Activated naive CD4-positive, alpha-beta T cell (primary cell): ENCODE measurements at places on chromosomes 6 and 20.

DNA sequence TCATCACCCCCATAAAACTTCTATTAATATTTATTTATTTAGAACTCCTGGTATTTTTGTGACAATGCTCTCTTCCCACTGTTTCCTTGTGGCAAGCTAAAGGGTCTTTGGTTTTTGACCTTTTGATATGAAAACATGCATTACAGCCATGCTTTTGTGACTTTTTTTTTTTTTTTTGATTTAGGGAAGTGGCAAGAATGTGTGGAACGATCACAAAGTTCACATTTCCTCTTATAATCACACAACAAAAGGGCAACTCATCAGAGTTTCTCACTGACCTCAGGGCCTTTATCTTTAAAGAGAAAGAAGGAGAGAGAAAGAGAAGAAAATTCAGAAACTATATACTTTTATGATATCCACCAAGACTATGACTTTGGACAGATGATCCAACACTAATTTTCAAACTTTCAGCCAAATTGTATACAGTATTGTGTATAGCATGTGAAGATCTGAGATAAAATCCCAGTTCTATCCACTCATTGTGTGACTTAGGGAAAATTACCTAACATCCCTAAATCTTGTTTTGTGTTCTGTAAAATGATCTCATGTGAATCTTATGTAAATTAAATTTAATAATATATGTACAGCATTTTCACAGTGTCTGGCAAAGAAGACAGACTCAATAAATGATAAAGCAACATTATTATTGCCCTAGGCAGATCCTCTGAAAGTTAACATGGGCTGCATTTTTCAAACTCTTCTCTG, 106.8 kb upstream of the MARCKS start:
- no peak for DNase-seq

DNA sequence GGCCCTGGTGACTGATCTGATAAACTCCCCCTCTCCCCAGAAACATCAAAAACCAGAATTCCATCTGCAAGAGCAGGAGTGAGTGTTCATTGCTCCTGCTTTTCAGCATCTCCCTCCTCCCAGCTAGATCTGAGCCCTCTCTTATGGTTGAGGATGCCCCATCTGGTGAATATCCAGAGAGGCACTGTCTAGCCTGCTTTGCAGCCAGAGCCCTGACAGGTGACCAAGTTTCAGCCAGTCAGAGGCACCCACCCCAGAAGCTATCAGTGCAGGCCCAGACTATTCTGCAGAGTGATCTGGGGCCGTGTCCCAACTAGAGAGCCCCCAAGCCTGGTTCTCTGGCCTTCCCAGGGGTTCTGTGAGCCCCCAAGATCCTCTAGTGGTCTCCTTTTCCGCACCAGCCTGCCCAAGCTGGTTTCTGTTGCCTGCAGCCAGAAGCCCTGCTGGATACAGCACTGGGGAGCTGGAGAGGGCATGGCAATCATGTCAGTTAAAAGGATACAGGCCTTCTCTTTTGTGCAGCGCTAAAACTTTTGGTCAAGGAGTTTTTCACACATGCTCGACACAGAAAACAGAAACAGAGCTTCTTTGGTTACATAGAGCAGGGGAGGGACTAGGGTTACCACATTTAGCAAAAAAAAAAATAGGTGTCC, 6.6 kb upstream of the BMP7 start:
- no peak for DNase-seq

GRCh38 chr20:64150756-64151632, 13.3 kb upstream of the MYT1 start:
- no peak for DNase-seq

DNA sequence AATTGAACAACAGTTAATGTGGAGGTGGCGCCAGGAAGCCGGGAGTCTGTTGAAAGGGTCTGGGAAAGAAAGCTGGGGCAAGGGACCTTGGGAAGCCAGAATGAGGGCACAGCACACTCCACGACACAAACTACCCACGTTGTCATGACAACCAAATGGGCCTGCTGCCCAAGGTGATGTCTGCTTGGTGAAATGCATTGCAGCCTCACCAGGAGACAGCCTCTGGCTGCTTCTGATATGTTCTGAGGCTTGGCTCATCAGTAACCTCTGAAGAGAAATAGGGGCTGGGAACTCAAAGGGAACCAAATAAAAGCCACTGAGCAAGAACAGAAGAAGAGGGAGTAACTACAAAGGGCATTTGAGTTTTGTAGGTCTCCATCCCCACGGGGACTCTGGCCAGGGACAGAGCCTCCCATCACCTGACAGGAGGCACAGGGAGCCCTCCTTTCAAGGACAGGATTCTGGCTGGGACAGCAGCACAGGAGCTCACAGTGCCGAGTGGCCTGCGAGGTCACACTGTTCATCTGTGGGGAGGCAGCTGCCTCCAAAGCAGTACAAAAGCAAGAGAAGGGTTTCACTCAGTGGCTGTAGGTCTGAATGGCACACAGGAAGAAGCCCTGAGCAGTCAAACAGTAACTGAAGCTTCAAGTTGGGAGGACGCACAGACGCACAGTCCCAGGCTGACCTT, 44.6 kb upstream of the KCNK16 start:
- no peak for DNase-seq

GRCh38 chr20:60063048-60063451, 104.8 kb downstream of the CDH26 start:
- DNase-seq, result no peak

DNA sequence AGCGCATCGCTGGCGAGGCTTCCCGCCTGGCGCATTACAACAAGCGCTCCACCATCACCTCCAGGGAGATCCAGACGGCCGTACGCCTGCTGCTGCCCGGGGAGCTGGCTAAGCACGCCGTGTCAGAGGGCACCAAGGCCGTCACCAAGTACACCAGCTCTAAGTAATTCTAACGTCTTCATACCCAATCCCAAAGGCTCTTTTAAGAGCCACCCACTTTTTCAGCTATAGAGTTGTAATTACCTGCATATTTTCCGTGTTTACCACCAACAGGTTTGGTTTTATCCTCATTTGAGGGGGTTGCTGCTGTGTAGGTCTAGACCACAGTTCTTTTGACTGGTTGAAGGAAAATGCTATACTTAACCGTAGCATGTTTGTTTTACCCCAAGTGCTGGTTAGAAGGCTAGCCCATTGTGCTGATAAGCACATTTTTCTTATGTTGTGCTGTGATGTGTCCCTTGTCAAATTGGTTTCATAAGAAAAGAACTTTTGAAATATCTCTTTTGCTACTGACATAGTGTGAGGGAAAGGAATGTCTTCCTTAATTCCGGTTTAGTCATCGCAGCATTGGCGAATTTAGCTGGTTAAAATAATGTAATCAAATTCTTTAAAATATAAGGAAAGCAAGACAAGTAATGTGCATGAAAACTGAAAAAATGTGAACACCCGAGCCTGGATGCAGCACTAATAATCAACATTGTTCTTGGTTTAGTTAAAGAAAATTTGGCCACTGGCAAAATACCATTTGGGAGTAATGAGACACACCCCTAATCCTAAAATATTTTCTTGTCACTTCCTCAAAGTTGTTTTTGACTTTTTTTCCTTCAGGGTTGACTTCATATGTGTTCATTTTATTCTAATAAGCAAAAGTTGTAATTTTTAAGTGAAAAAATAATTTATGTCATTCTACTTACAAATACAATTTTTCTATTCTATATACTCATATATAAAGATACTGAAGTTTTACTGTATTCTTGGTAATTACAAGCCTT, 112.8 kb downstream of the HFE start:
- DNase-seq, result no peak

- DNase-seq, result no peak
Observed at GRCh38 chr6:144922120-144922722, 637.1 kb downstream of the UTRN start.
